ENCODE measurements at places on chromosomes 5 and 9.

DNA sequence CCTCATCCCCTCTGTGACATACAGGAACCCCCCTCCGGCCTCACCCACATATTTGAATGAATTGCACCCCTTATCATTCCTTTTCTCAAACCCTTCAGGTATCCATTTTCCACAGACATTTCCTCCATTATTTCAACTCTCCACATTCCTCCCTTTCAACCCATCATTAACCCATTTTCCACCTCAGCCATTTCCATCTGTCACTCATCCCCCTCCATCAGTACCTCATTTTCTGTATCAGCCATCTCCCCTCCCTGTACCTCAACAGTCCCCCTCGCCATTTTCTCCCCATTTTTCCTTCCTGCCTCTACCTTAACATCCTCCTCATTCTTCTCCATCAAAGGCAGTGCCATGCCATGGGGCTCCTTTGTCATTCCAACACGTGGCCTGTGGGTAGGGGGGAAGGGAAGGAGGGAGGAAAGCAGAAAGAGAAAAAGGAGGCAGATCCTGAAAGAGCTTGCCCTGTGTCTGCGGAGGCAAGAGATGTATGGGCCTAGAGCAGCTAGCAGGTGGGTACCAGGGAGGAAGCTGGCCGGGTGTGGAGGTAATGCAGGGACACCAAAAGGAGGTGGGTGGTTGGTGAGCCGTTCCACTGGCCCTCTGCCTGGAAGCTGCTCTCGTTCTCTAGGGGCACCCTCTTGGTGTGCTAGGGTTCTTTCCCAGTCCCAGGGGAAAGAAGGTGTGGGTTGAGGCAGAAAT, 1.5 kb downstream of the DNAJB5 start:
- no peak for DNase-seq

DNA sequence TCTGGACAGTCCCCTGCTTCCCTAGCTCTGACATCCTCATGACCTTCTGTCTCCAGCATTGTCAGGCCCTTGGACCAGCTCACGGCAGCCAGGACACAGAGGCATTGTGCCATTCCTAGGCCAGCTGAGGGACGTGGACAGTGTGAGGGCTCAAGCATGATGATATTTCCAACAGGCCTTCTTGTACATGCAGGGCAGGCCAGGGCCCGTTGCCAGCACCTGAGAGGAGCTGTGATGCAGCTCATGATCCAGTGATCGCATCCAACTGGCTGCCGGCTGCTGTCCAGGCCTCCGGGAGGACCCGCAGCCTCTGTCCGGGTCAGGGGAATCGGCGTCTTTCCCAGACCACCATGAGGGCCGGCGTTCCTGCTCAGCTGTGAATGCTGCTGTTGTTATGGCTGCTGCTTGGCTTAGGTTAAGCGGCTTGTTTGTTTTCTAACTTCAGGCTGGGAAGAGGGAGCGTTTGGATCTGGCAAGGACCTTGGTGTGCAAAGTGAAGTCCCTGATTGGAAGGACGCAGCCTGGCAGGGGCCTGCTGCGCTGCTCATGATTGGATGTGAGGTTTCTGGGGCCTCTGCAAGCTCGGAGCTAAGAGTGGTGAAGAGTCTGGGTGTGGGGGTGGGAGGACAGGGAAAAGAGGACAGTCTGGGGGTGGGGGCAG, 53.8 kb downstream of the PDZD2 start:
- DNase-seq = no peak

DNA sequence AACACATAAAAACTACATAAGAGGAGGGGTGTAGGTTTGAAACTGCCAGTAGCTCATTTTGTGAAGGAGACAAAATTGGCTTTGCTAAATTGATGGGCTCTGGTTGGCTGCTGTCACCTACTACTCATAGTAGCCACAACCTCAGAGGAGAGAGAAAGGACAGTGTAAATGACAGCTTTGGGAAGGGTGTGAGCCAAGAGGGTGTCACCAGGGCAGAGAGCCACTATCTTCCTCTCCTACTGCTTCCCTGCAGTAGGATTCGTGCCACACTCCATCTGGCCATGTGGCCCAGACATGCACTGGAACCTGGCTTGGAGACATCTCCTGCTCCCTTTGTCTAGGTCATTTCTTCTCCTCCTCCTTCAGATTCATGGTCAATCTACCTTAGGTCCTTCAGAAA, 455.9 kb downstream of the ENC1 start:
- no peak for DNase-seq

DNA sequence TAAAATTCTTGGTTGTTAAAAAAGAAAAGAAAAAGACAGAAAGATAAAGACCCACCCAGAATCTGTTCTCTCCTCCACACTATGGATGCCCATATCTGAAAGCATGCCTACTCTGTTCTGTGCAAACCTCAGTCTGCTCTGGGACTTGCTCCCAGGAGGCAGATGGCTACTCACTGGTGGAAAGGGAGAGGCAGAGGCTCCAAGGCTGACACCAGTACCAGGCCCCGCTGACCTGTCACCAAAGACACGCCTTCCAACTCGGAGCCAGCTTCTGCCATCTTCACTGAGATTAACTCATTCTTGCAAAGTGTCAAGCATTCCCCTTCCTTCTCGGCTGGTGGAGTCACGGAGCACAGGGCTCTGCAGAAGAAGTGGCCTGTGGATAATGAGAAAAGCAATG, 21.6 kb downstream of the SH3TC2 start:
- no peak for DNase-seq

- DNase-seq = no peak
These were observed 116.8 kb upstream of the PDE4D start for GRCh38 chr5:60010328-60010727.

- DNase-seq = no peak
These were observed 9.3 kb downstream of the SLC28A3 start for GRCh38 chr9:84331119-84331809.

DNA sequence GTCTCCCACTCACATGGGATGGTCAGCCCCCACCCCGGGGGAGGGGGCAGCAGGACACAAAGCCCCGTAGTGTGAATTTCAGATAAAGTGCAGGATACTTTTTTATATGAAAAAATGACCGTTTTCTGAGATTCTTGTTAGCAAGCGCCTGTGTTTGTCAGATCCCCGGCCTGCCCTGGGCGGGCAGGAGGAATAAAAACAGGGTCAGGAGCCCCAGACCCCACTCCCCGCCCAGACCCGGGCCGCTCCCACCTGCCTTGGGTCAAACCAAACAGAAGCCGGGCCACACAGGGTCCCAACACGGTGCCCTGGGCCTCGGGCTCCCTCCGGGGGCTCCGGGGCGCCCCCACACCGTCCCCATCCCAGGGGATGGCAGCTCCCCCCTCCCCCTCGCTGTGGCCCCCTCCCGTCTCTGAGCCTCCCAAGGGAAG, 13.5 kb upstream of the NRARP start:
- peak; percentile 21 for DNase-seq

- DNase-seq = no peak
These were observed 131.2 kb upstream of the LMX1B start for GRCh38 chr9:126482361-126483044.

DNA sequence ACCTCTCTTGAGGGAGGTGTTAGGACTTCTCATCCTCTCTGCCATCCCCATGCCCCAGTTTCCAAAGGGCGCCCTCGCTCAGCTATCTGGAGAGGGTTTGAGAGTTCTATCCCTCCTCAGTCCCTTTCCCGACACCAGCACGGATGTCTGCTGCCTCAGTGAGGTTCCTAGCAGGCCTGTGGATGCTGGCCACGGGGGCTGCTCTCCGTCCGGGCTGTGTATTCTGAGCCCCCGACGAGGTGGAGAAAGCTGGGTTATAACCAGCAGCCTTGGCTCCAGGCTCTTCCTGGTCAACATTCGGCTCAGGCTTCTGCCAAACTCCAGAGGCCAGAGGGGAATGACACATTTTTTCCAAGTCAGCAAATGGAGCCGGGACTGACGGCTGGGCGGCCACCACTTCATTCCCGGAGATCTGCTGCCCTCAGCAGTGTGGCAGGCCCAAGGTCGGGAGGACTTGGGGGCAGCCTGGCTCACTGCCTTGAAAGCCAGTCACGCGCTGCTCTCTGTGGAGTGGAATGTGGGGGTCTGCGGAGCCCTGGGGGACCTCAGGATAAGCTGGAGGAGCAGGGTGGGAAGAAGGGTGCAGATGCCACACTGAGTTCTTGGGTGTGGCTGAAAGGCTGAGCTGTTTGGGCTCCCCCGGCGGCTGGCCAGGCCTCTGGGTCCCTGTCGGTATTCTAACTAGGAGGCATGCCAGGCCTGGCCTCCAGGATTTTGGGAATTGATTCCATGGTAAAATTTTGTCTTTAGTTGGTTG, 27.4 kb downstream of the PTPA start:
- DNase-seq = no peak

- DNase-seq = no peak
These were observed 3.2 kb downstream of the GPSM1 start for GRCh38 chr9:136330406-136330990.

- no peak for DNase-seq
These were observed 73.0 kb upstream of the SLC25A51 start for GRCh38 chr9:37976714-37977477.

GRCh38 chr5:58462623-58463230, 2.8 kb upstream of the PLK2 start:
- DNase-seq = no peak

DNA sequence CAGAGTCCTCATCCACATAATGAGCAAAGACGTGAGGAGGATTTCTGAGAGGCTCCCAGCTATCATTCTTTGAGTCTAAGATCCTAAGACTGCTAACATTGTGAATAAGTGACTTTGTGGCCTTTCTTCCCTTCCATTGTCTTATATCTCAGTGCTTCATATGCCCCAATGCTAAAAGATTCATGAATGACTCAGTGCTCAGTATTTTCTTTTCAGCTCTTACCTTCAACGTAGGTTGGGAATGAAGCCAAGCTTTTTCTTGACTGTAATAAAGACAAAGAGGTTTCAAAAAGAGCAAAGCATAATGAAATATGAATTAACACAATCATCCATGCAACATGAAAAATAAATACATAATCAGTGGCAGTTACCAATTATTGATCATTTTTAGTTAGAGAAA, 146.4 kb downstream of the ENTREP1 start:
- DNase-seq = no peak

- DNase-seq = no peak
These were observed 10.4 kb upstream of the TRIM14 start for GRCh38 chr9:98129451-98129881.

GRCh38 chr9:98081477-98082219, 25.1 kb downstream of the NANS start:
- no peak for DNase-seq

DNA sequence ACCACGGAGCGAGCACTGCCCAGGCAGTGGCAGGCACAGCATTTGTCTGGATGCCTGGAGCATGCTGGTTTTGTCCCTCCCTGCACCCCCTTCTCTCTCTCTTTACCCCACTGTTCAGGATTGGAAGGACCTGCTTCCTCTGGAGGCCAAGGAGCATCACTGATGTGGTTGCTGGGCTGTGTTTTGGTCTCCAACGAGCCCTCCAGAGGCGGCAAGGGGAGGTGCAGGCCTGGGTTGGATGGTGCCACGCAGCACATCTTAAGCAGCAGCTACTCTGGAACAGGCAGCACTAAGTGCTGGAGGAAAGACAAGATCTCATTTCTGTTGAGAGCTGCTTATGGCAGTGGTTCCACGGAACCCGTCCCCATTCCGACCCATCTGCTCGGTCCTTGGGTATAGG, 139.6 kb downstream of the CMYA5 start:
- no peak for DNase-seq

DNA sequence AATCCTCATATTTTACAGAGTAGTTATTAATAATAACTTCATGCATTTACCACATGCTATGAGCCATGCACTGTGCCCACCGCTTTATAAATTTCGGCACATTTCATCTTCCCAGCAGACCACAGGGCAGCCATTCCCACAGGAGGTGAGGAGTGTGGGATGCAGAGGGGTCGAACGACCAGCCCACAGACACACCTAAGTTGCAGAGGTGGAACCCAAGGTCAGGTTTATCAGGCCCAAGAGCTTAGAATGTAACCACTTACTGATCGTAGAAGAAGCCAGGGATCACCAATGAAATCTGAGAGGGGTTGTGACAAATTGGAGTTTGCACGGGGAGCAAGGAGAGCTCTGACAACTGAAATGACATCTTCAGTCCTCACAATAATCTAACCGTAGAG, 303.0 kb upstream of the MSX2 start:
- no peak for DNase-seq

- no peak for DNase-seq
These were observed 31.4 kb downstream of the CAMK2A start for GRCh38 chr5:150258130-150258529.

GRCh38 chr9:72857624-72857996, 95.2 kb downstream of the ALDH1A1 start:
- DNase-seq = no peak

DNA sequence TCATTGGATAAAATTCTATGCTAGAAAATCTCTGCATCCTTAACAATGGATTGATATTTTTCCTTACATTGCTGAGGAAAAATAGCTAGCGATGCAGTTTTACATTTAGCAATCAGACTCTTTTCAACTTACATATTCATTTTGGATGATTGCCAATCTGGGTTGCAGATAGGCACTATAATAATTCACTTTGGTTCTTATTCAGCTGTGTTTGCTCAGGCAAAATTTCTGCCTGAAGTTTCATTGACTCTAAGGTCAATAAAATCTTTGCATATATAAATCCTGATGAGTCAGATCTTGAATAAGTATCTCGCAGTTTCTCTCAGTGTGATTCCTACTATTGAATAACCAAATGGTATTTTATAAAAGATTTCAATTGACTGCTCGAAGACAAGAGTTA, 1105.8 kb downstream of the CDH18 start:
- no peak for DNase-seq

DNA sequence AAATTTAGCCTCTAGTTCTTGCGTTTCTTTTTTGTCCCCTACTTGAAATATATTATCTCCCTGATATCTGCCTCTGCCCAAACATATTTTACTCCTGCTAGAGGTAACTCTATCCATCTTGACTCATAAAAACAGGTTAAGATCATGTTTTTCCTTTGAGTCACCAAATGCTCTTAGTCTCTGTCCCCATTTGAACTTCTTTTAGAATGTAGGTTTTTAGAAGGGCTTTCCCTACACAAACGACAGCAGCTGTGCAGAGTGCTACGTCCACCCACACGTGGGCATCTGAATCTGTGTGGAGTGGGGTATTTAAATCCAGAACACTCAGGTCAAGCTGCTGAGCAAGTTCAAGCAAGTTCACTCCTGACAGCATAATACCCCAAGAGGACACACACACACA, 2.2 kb downstream of the HSD17B3 start:
- no peak for DNase-seq

DNA sequence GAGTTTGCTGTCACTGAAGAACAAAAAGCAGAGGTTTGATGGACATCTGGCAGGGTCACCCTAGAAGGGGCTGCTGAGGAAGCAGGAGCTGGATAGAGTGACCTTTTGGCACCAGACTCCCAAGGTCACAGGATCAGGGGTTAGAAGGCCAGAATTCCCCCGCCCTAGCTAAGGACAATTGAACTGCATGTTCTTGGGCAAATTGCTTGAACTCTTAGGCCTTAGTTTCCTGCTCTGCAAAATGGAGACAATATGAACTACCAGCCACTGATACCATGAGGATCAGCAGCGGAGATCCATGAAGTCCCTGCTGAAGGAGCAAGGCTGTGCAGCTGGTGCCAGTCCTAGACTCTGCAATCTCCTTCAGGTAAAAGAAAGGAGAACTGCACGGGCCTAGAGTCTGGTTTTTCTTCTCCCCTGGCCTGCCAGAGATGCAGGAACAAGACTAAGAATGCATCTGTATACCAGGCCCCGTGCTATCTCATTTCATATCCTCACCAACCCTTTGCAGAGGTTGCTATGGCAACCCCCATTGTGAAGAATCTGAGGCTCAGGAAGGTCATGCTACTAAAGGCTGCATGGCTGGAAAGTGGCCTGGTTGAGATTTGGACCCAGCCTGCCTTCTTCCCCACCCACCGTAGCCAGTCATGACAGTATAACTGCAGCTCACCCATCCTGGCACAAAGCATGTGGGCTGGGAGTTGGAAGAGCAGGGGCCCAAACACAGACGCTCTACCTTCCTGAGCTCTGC, 33.7 kb downstream of the CAMK2A start:
- no peak for DNase-seq

- DNase-seq = no peak
These were observed 80.9 kb upstream of the ISL1 start for GRCh38 chr5:51302343-51302742.
